ENCODE measurements at places on chromosomes 2 and 18.

GRCh38 chr2:215436705-215437565 lies 1.1 kb upstream of the FN1 start:
- peak overlapping the region; percentile 99 for H3K27ac ChIP-seq
- peaks cover 38% of the 10 kb centered on the region for H3K36me3 ChIP-seq
- H3K27me3 ChIP-seq = no peaks in the 10 kb centered on the region

GRCh38 chr2:53450923-53451322 lies 316.7 kb upstream of the CHAC2 start:
- H3K36me3 ChIP-seq = no peaks in the 10 kb centered on the region
- no peaks in the 10 kb centered on the region for H3K27me3 ChIP-seq
- no peak for DNase-seq
- no peak overlapping the region for H3K4me3 ChIP-seq

DNA sequence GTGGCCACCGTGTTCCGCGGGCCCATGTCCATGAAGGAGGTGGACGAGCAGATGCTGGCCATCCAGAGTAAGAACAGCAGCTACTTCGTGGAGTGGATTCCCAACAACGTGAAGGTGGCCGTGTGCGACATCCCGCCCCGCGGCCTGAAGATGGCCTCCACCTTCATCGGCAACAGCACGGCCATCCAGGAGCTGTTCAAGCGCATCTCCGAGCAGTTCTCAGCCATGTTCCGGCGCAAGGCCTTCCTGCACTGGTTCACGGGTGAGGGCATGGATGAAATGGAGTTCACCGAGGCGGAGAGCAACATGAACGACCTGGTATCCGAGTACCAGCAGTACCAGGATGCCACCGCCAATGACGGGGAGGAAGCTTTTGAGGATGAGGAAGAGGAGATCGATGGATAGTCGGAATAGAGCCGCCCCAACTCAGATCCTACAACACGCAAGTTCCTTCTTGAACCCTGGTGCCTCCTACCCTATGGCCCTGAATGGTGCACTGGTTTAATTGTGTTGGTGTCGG lies 17.7 kb downstream of the TUBB6 start:
- 0 out of 2 replicates have a peak, but pooled peaks cover 7% of the 10 kb centered on the region for H3K4me1 ChIP-seq
- no peak overlapping the region for H3K4me3 ChIP-seq
- no peak overlapping the region for H3K27ac ChIP-seq
- H3K27me3 ChIP-seq = no peaks in the 10 kb centered on the region

DNA sequence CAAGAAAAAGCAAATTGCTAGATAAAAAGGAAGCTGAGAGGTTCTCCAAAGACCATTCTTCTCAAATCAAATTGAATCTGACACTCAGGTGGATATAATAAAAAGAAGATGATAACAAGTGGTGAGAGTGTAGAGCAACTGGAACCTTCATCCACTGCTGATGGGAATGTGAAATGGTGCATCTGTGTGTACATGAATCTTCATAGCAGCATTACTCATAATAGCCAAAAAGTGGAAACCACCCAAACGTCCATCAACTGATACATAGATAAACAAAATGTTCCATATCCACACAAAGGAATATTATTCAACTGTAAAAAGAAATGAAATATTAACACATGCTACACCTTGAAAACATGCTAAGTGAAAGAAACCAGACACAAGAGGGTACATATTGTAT lies 357.2 kb upstream of the EPHA4 start:
- H3K4me1 ChIP-seq = no peaks in the 10 kb centered on the region
- H3K4me3 ChIP-seq = no peak overlapping the region
- DNase-seq = no peak
- no peak overlapping the region for H3K27ac ChIP-seq

GRCh38 chr2:70086278-70086837 lies 919 bp upstream of the PCBP1 start:
- peaks cover 8% of the 10 kb centered on the region for H3K36me3 ChIP-seq
- DNase-seq = peak; percentile 93
- H3K4me3 ChIP-seq = peak overlapping the region; percentile 88
- H3K4me1 ChIP-seq = peaks cover 25% of the 10 kb centered on the region

DNA sequence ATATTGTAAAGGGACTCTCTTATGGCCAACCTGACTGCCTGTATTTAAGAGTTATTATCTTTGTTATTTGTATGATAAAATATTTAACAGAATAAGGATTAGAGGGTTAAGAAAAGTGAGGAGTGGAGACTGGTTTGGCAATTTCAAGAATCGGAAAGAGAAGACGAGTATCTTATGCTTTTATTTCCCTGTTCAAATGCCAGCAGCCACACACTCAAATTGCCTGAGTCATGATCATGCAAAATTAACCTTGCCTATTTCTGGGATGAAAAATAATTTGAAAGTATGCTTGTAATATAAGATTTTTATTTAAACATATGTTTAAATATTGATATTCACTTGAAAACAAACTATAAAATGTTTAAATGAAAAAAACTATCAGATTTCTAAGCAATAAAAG lies 188.6 kb downstream of the CD226 start:
- peak overlapping the region; percentile 79 for H3K27ac ChIP-seq
- DNase-seq = peak; percentile 57
- H3K36me3 ChIP-seq = no peaks in the 10 kb centered on the region
- peaks cover 24% of the 10 kb centered on the region for H3K4me1 ChIP-seq
- H3K4me3 ChIP-seq = peak overlapping the region; percentile 35

- no peak overlapping the region for H3K4me3 ChIP-seq
- H3K27me3 ChIP-seq = peaks cover 3% of the 10 kb centered on the region
- no peaks in the 10 kb centered on the region for H3K36me3 ChIP-seq
- DNase-seq = no peak
Measured at GRCh38 chr2:219908538-219908937, 281.1 kb downstream of the SLC4A3 start.

DNA sequence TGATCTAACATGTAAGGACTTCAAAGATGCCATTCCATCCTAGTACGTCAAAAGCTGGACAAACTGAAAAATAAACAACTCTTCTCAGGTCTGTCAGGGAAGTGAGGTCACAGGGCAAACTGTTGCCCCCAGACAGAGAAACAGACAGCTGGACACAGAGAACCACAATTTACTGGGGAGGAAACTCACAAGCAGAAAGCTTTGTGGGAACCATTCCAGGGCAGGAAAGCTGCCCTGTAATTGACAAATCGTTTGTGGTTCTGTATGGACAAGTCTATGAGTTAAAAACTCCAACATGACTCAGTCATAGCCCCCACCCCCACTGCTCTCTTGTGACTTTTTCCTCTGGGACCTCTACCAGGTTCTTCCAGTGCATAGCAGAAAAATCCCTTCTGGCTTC lies 28.4 kb downstream of the MCEE start:
- no peaks in the 10 kb centered on the region for H3K27me3 ChIP-seq
- H3K4me1 ChIP-seq = peaks cover 6% of the 10 kb centered on the region
- no peaks in the 10 kb centered on the region for H3K36me3 ChIP-seq

DNA sequence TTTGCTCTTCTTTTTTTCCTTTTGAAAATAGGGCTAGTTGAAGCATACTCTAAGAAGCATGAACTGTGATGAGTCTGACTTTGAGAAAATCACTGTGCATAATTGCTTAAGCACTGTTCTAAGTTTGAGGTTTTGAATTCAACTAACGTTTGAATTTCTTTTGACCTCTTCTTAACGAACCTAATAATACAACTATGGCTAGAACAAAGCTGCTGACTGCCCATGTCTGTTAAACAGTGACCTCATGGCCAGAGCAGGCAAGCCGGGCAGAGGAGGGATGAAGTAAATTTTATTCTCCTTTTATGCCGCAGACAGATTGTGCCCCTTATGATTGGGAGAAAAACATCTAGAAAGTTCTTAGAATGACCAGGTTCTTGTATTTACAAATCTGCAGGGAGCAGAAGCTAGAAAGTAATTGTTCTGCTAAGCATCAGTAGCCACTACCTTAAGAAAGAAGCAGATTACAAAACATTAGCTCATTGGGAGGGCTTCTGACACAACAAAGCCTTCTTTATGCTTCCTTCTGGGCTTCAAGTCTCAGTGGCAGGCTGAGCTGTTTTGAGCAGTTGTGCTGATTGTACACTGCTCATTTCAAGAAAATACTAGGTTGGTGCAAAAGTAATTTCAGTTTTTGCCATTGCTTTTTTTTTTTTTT lies 97.8 kb upstream of the RASGRP3 start:
- peak; percentile 52 for DNase-seq
- peak overlapping the region; percentile 9 for H3K27ac ChIP-seq
- no peaks in the 10 kb centered on the region for H3K36me3 ChIP-seq
- H3K4me1 ChIP-seq = peaks cover 30% of the 10 kb centered on the region
- H3K4me3 ChIP-seq = no peak overlapping the region

All from GM23248 (cell line).